ENCODE measurements at places on chromosomes 11 and 22. TPM values are rescaled to one million over a fixed set of nuclear protein-coding genes. Genes with fewer than 3 reads are reported as not detected.

DNA sequence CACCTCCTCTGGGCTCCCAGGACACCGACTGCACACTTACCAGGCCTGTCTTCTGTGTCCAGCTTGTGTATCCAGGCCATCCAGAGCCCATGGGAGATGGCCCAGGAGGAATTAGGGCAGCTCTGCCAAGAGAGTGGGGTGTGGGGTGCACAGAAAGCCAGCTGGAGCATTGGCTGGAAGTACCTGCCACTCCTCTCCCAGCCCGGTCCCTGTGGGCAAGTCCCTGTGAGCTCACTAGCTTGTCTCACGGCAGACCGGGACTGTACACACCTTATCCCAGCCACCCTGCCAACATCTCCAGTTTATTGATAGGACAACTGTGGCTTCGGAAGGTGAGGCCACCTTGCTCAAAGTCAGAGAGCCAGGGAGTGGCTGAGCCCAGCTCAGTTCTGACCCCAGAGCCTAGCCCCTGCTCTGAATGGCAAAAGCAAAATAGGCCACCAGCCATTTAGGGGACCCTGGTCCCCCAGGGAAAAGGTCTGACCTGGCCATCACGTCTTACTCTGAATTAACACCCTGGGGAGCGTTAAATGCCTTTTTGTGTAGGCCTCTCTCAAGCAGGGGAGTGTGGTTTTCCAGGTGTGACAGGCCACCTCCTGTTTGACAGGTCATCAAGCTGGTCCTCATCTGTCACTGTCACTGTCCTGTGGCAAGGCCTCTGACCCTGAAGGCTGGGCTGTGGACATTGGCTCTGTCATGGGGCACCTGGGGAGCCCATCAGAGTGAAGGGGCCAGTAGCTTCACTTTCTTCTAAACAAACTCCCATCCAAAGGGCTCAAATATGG is 15.1 kb downstream of the UQCR10 start:
- DNase-seq: no peak

DNA sequence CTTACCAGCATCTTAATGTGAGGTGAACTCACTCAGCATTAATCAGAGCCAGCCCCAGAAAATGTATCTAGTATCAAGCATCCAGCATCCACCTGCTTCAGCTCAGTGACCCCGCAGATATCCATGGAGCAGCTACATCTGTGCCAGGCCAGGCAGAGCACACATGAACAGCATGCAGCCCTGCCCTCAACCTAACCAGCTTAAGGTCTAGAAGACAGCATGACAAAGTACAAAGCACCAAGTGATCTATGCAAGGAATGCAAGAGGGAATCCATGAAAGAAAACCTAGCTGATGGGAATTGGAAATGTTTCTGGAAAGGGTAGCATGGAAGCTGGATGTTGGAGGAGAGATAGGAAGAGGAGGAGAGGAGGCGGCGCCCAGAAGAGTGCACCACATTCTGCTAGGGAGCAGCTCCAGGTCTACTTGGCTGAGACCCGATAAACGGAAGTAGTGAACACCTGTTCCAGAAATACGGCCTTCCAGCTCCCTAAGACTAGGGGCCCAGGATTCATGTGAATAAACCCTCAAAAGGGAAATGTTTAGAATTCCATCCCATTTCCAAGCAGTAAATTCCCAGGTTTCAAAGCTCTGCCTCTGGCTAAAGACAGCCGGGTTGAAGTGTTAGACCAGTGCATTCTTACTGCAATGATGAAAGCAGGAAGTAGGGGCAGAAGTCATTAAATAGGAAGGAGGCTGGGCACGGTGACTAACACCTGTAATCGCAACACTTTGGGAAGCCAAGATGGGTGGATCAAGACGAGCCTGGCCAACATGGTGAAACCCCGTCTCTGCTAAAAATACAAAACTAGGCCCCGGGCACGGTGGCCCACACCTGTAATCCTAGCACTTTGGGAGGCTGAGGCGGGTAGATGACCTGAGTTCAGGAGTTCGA is 23.5 kb upstream of the L3MBTL2 start:
- DNase-seq: no peak

LMNTD2 gene
- total RNA-seq: 5.2 TPM

- DNase-seq: no peak
Observed at GRCh38 chr11:7967097-7967496, 1.9 kb upstream of the NLRP10 start.

TBX10 gene
- total RNA-seq: not detected

TUBA8 gene
- 0.25 TPM for total RNA-seq

- no peak for DNase-seq
Observed at GRCh38 chr11:122399375-122399774, 256.1 kb upstream of the UBASH3B start.

DNA sequence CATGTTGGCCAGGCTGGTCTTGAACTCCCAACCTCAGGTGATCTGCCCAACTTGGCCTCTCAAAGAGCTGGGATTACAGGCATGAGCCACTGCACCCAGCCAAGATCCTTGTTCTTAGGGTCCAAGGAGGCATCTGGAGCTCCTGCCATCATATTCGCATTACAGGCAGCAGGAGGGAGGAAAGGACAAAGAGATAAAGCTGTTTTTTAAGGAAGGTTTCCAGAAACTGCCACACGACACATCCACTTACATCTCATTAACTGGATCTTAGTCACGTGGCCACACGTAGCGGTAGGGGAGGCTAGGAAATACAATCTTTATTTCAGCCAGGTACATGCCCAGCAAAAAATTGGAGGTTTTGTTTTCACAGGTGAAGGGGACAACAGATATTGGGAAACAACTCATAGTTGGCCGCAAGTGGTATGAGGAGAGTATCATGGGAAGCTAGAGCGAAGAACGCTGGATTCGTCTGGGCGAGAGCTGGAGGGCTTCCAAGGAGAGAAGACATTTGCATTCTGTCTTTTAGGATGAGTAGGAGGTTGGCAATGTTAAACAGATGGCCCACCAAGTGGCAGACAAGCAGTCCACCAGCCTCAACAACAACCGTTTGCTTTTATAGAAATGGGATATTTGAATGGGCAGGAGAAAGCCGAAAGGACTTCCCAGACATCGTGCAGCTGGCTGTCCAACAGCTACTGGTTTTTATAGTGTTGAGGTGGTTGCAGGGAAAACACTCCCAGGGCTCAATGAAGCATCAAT is 39.2 kb upstream of the DMC1 start:
- no peak for DNase-seq

- DNase-seq: no peak
Observed at GRCh38 chr11:12925520-12925919, 83.6 kb upstream of the RASSF10 start.

DNA sequence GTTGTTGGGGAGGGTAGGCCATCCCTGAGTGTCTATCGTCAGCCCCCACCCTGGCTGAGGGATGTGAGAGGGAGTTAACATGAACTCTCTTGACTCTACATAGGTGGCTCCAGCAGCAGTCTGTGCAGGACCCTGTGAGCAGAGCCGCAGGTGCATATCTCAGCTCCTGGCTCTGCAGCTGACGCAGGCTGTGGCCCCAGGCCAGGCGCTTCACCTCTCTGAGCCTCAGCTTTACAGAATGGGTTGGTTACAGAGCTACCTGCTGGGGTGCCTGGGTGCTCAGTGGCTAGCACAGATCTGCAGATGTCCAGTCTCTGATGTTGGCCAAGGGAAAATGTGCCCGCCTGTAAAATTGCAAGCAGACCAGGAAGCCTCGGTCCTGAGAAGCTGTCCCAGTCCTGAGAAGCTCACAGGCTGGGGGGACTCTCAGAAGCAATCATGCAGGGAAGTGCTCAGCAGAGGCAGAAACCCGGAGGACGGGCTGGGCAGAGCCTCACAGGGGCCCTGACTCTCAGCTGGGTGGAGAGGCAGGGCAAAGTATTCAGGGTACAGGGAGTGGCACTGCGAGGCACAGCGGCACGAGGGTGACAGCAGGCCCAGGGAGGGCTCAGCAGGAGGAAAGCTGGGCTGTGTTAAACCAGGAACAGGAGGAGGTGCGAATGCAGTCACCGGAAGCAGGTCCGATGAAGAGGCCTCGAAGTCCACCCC is 15.9 kb upstream of the LRP5 start:
- DNase-seq: no peak

DNA sequence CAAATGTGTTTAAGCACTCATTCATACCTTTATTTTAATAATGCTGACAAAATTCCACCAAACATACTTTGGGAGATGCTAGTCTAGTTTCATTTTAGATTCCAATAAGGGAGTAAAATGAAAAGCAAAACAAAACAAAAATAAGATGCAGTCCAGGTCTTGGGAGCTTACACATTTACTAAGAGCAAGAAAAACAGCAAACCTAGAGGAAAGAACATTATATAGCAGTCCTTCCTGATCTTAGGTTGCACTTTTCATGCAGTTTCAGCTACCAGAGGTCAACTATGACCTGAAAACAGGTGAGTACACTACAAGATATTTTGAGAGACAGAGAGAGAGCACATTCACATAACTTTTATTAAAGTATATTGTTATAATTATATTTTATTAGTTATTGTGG is 1100.9 kb downstream of the DLG2 start:
- DNase-seq: no peak

TMEM86A gene
- total RNA-seq: 0.05 TPM

DNA sequence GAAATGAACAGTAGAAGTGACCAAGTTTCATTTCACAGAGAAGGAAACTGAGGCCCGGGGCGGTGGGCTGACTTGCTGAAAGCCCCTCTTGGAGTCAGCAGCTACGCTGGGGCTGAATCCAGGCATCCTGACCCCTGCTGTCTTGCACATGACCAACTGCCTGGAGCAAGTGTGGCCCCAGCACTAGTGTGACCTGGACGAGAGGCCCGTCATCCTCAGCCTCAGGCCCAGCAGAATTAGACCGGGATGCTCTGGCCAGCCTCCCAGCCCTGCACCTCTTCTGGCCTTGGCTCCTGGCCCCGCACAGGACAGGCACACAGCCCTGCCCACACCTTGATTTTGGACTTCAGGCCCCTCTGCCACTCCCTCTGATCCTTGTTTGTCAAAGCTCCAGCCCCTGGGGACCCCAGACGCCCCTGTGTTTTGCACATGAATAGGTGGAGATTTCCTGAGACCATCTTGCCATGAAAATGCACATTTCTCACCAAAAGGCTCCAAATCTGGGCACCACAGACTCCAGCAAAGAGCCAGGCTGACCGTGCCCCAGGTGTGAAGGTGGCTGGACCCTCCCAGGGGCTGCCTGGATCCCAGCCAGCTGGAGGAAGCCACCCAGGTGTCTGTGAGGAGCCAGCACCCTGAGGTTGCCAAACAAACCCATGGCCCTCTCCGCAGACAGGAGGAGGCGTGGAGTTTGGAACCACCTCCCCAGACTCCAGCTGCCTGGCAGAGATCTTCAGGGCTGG is 24.9 kb downstream of the FGF4 start:
- DNase-seq: no peak

GRCh38 chr11:121482231-121483129 is 29.7 kb upstream of the SORL1-AS1 start:
- DNase-seq: peak; percentile 80

C11orf52 gene
- not detected for total RNA-seq

DNA sequence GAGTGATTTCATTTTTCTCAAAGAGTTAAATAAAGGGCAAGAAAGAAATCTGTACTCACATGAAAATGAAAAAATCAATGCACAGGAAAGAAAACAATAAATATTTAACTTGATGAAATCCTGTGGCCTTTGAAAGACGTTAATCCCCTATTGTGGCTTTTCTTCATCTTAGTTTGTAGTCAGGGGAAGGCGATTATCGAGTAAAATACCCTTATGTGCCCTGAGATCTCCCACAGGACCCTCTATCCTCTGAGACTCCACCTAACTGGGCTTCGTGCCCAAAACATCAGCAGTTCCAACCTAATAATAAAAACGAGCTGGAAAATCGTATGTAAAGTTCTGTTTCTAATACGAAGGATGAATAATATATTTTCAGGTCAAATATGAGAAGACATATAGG is 208.2 kb upstream of the ZC3H12C start:
- DNase-seq: no peak

DNA sequence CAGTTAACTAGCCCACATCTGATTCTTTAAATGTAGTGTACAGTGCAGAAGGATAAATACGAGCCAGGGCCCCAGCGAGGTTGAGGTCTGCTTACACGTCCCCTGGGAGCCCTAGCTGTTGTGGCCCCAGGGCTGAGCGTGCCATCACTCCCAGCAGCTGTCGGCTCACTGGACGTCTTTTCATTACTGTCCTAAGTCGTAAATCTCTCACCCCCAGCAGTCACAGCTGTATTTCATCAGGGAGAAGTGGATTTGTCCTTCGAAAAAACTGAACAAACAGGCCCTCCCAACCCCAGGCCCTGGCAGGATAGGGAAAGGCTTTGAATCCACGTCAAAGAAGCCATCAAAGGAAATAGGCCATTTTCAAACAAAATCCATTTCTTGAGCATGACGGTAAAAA is 110.4 kb upstream of the CSNK2A3 start:
- no peak for DNase-seq

USH1C gene
- not detected for total RNA-seq

GRCh38 chr11:2211113-2211971 is 39.7 kb upstream of the TH start:
- DNase-seq: no peak

GRCh38 chr22:25972397-25972796 is 196.9 kb upstream of the SEZ6L start:
- no peak for DNase-seq

GRCh38 chr22:29641700-29642330 is 38.4 kb downstream of the NF2 start:
- no peak for DNase-seq

PRR33 gene
- total RNA-seq: 0.12 TPM

DNA sequence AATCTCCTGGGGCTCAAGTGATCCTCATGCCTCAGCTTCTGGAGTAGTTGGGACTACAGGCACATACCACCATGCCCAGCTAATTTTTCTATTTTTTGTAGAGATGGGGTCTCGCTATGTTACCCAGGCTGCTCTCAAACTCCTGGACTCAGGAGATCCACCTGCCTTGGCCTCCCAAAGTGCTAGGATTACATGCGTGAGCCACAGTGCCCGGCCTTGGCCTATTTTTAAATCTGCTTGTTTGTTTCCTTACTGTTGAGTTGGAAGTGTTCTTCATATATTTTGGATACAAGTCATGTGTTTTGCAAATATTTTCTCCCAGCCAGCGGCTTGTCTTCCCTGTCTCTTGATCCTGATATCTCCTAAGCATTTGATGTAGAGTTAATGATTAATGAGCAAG is 5.0 kb downstream of the PARVB start:
- DNase-seq: no peak

GRCh38 chr11:77770629-77771028 is 49.9 kb downstream of the RSF1 start:
- no peak for DNase-seq

GRCh38 chr11:44601471-44602370 is 36.3 kb downstream of the CD82 start:
- peak; percentile 47 for DNase-seq

ENTHD1 gene
- 0.81 TPM for total RNA-seq

DNA sequence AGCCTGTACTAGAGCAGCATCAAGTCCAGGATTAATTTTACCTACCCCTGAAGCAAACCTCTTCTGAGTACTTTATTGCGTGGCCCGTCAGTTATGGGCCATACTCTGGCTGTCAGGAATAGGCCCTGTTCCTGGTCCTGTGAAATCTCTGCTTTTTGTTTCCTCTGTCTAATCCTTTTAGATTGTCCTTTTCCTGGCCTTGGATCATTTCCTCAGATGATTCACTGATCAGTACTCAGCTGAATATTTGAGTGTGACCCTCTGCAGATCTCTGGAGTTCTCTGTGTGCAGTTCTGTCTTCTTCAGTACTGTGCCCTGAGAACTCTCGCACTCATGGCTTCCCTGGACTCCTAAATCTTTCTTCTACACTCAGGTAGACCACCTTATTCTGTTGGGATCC is 123.5 kb downstream of the UVRAG start:
- DNase-seq: no peak

Data from activated naive CD4-positive, alpha-beta T cell treated with anti-CD3 and anti-CD28 coated beads for 36 hours (primary cell).